NCI-H1694 treated with DMSO at 0.1 percent for 48 hours (cell line): ENCODE measurements at places on chromosomes 1 and 21.
A peak's percentile ranks its signal among the peaks of the same experiment; 100 is the strongest.

DNA sequence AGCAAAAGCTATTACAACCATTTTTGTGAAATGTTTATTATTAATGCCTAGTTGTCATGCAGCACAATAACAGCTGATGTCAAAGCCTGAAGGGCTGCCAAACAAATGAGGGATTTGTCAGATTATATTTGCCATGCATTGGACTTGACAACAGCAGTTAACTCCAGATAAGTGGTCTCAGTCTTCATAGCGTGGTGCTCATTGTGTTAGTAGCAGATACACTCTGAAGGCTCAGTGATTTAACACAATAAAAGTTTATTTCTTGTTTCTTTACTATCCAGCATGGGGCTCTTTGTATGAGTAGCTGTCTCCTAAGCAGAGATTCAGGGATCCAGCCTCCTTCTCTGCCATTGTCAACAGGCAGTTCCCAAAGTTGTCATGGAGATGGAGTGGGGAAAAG lies 76.0 kb upstream of the PTGFRN start:
- no peak for DNase-seq

- DNase-seq = no peak
Measured at GRCh38 chr1:209256766-209257350, 326.7 kb upstream of the CAMK1G start.

DNA sequence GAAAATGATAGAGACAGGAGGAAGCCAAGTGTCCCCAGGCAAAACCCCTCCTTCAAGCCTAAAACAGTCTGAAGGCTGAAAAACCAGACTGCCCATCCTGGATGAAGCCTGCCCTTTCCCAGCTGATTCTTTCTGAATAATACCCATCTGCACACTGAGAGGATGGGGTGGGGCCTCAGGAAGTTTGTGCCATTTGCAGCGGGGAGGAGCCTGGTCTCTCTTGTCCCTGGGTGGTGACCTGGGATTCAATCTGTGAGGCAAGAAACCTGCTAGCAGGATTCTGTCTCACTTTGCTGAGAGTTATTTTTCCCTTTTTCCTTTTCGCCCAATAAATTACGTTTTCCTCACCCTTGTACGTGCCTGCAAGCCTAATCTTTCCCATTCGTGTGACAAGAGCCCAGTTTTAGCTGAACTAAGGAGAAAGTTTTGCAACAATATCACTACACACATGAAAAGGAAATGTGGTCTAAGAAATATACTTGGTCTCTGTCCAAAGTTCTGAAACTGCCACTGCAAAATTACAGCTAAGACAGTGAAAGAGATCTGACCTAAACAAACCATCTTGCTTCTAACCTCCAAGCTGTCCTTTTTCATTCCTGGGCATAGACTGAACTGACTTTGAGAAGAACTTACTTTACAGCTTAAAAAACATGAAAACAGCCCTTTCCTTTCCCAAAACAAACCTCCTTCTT lies 105.0 kb downstream of the COP1 start:
- DNase-seq = no peak

GRCh38 chr1:16298653-16299052 lies 53.6 kb downstream of the FBXO42 start:
- no peak for DNase-seq

DNA sequence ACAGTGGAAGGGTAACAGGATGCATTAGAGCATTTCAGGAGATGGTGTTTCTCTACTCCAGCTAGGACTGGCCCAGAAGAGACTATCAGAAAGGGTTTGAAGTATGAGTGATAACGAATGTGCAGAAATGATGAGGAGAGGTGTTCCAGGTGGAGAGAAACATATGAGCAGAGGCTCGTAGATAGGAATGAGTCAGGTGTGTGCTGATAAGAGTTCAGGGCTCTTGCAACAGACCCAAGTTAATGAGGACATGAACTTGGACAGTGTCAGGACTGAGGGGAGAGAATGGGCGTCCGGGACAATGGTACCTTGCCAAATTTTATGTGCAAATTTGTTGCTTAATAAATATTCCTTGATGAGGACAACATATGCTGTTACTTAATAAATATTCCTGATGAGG lies 183.9 kb upstream of the NFIA start:
- DNase-seq = no peak

DNA sequence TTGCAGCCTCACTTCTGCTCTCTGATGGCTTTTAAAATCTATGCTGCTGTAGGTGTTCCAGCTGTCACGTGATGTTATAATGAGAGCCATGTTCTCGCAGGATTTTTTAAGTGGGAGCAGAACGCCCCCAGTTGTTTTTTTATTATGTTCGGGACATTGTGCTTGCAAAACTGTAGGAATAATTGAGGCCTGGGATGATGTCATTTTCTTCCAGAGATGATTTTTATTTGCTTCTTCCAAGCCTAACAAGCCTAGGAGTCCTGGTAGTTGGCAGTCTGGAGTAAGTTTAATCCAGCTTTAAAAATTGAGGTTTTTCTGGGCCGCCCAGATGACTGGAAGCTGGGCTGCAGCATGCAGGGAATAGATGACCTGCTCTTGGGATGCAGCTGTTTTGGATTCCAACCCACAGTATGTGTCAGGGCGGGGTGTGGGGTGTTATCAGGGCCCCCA lies 34.6 kb upstream of the CHIT1 start:
- DNase-seq = no peak

GRCh38 chr1:153946622-153947241 lies at the start of gene DENND4B:
TSS of gene DENND4B (minus strand) at chr1:153946718. CDS start at chr1:153944374, 2,344 bp downstream.
- DNase-seq = peak; percentile 67

GRCh38 chr21:43903451-43904091 lies 38.5 kb downstream of the AGPAT3 start:
- no peak for DNase-seq

- DNase-seq = no peak
Measured at GRCh38 chr1:234839663-234840062, 229.7 kb upstream of the IRF2BP2 start.

- no peak for DNase-seq
Measured at GRCh38 chr1:221696027-221696426, 45.9 kb downstream of the DUSP10 start.

DNA sequence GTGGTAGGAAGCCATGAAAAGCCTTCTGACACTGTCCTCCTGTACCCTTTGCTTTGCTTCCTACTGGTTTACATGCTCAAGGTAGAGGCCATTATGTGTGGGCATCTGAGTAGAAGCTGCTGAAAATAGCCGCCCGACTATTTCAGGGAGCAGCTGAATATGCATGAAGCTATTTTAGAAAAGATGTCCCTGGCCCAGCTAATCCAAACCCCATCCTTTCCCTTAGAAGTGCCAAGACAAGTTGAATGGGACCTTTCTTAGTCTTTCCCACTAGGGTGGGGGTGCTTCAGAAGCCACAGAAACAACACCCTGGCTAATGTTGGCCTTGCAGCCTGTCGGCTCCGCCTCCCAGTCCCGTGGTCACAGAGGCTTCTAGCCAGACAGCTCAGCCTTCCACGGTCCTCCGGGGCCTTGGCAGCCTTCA lies 205.1 kb upstream of the EDN2 start:
- DNase-seq = no peak

DNA sequence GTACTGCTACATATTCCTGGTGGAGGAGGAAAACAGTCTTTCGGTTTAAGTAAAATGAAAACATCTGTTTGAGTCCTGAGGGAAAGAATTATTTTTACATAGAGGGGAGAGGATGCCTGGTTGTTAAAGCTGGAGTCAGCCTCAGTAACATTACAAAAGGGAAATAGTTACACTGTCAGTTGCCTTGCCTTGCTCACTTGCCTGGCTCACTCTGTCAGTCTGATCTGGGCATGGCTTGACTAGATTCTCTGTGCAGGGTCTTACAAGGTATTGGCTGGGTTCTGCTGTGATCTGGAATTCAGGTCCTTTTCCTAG lies 8.4 kb upstream of the UBE2U start:
- no peak for DNase-seq

GRCh38 chr1:8562881-8563865 lies 245.3 kb downstream of the SLC45A1 start:
- DNase-seq = no peak

GRCh38 chr1:112337028-112337531 lies 58.9 kb upstream of the CTTNBP2NL start:
- no peak for DNase-seq
